ENCODE measurements at places on chromosomes 7 and 10.

- no peak for DNase-seq
Observed at GRCh38 chr7:50479743-50480517, 29.8 kb upstream of the FIGNL1 start.

DNA sequence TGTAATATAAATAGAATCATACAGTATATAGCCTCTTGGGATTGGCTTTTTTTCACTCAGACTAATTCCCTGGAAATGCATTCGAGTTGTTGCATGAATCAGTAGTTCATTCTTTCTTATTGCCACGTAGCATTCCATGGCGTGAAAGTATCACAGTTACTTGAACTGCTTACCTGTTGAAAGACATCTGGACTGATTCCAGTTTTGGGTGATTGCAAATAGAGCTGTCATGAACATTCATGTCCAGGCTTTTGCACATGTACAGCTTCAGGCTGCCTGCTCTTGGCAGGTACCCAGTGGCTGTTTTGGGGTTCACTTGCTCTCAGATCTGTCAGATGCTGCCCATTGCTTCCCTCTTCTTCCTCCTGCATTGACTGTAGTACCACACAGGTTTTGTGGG is 54.9 kb downstream of the LRGUK start:
- no peak for DNase-seq

DNA sequence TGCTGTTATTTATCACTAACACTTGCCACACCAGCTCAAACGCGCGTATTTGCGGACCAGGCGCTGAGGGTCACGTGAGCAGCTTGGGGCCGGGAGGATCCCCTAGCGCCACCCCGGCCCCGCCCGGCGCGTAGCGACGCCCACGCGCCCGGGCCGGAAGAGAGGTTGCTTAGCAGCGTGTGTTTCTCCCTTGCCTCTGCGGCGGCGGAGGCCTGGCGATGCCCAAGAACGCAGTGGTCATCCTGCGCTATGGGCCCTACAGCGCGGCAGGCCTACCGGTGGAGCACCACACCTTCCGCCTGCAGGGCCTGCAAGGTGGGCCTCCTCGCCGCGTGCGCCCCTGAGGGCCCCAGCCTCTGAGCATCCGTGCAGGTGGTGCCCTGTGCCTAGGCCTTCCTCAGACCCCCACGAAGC is at the start of gene C10orf53:
C10orf53 (plus strand) TSS at position 172 of the 414 bp plus-strand sequence; CDS start at position 219, 47 bp downstream.
- peak; percentile 32 for DNase-seq

- no peak for DNase-seq
Observed at GRCh38 chr10:131271195-131271880, 40.2 kb downstream of the TCERG1L start.

Data from AG10803 (cell line).